GOT3 (cell line): ENCODE measurements at places on chromosomes 3 and 15.
A peak's percentile ranks its signal among the peaks of the same experiment; 100 is the strongest.

DNA sequence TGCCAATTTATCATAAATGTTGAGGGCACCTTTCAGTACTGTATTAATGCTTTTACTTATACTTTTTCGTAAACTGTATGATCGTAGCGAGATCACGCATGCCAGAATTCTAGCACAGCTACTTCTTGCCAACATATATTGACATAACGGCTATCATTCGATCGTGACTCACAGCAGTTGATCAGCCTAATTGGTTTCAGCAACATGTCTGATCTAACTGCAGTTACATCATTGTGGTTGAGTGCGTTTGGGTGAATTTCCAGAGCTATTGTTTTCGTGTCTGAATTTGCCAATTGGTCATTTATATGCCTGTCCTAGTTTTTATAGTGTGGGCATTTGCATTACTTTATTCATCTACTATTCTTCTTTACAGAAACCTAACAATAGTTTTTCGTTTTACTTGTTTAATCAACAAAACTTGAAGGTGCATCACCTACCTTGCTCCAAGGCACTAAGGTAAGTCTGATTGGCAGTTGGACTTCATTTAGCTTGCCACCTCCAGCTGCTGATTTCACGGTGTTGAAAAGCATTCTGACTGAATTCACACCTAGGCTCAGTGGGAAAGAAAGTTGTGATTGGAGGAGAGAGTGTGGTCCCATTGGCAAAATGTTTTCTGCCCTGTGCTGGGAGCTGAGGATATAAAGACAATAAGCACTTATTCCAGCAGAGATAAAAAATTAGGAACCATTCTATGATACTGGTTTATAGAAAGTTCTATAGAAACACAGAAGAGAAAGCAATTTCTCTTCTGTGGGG is 120.9 kb upstream of the RGMA start:
- DNase-seq, result no peak

DNA sequence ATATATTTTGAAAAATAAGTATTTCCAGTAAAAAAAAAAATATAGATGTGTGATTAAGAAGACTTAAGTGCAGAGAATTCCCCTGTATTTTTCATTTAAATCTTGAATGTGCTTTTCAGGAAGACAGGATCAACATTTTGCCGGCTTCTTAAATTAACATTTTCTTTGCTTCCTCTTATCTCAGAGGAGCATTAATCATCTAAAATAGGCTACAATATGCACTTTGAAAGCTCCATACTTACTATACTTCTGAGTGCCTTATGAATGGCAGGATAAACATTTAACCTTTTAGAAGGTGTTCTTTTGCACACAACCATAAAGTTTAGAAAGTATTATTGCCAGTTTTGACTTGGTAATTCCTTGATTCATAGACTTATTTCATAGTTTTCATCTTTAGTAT is 164.3 kb downstream of the ECT2 start:
- DNase-seq, result no peak

DNA sequence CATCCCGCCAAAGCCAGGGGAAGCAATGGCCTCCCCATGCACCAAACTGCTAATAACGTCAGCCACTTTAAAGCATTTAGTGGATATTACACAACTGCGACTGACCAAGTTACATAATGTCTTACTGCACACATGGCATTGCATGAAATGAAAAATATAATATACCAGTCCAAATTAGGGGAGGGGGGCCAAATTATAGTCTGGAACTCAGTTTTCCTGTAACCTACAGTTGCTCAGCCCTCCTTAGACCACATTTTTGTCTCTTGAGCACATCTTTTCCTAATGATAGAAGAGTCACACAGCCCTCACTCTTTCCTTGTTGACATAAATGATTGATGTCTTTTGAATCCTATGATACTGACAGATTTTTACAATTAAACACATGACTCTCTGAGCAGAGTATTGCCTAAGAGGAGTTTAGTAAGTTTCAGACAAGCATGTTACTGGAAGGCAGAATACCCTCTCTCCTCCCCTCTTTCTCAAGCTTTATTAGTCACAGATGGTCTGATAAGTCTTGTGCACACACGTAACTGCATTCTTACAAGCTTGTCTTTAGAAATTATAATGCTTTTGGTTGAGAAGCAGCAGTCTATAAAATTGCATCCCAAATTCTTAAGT is 1.1 kb upstream of the PLD1 start:
- DNase-seq, result no peak

DNA sequence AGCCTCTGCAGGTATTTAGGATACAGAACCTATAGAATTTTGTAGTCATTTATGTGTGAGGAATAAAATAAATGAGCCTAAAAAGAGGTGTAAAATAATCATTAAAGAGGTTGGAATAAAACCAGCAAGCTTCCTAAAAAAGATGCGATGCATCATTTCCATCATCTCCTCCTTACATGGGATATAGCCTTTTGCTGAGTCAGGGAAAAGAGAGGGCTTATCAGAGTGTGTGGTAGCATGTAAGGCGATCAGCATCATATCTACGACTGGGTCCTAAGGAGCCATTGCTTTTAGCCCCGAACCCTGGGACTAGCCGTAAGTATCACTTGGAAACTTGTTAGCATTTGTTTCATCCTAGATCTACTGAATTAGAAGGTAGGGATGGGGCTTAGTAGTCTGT is 94.9 kb downstream of the DTWD1 start:
- no peak for DNase-seq

- DNase-seq, result no peak
Measured at GRCh38 chr3:9785602-9786001, 6.7 kb downstream of the TADA3 start.

DNA sequence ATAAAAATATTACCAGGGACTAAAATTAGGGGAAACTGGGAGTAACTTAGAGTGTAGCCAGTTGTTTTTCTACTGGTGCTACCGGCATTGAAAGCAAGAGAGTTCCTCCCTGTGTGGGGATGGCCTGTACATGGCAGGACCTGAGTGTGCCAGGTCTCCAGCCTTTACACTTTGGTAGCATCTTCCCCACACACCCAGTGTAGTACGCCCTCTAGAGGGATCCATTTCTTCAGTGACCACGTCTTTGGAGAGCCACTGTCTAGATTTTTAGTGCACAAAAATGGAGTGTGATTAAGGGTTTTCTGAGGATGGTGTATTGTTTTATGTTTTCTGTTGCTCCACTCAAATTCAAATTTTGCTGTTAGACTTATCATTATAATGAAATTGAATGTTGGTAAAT is 507.0 kb upstream of the TPRG1 start:
- DNase-seq, result no peak

GRCh38 chr3:38707730-38708129 is 58.2 kb upstream of the SCN5A start:
- no peak for DNase-seq

- no peak for DNase-seq
Measured at GRCh38 chr3:60047426-60048200, 997.8 kb upstream of the CFAP20DC start.

DNA sequence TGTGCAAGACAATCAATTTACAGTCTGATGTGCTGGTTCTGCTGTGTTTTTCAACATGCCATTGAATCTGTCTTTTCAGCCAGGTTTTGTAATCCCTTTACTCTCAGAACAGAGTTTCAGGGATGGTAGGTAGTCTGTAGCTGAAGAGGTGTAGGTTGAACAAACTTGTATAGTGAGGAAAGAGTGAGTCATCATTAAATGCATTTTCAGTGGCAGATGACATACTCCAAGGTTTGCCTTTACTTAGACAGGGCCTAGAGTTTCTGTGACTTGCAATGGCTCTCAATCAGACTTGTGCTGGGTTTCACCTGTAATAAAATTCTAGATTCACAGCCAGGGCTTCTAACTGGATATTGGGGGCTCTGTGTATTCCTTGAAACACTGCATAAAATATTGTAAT is 94.6 kb downstream of the CYP19A1 start:
- no peak for DNase-seq

DNA sequence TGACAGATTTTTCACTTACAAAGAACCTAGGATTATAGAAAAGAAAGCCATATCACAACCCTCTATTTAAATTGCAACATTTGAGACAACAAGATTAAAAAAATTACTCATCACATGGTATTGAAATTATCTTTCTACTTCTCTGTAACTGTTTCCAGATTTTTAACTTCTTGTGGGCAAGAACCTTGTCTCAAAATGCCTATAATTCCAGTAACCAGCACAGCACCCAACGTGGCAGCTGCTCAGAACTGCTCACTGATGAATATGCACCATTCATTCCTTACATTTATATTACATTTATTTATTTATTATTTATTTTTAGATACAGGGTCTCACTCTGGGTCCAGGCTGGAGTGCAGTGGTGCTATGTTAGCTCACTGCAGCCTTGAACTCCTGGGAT is 216.1 kb downstream of the THRB start:
- DNase-seq, result no peak

GRCh38 chr15:30041868-30042267 is 40.9 kb upstream of the GOLGA8J start:
- no peak for DNase-seq

GRCh38 chr15:58582160-58582559 is 150.4 kb downstream of the LIPC start:
- no peak for DNase-seq

DNA sequence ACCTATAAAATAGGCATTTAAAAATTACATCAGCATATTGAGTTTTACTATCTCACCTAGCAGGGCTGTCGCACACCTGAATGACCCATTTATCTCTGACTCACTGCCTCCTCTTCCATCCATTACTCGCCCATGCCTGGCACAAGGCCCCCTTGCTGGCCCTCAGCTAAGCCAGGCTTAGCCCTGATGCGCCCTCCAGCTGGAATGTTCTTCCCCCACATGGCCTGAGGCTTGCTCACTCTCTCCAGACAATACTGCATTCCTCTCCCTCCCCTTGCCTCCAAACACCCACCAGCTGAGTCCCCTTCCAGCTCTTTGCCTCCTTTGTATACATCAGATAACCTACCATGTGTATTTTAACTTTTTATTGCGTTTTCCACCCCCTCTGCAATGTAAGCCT is 7.2 kb downstream of the SH3BP5 start:
- DNase-seq, result no peak

DNA sequence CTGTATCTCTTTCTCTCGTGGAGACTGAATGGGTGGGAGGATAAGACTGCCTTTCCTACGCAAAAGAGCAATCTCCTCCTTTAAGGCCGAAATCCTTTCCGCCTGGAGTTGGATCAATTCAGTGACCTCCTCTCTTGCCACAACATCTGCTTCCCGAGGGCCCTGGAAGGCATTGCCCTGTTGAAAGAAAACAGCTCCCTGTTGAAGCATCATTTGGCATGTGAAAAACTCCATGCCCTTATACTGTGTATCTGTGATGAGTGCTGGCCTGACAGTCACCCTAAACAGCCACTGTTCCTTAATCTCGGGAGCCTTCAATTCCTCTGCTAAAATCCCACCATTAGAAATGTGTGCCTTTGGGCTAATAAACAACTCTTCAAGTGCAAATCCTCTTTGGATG is 80.2 kb downstream of the BOC start:
- no peak for DNase-seq

DNA sequence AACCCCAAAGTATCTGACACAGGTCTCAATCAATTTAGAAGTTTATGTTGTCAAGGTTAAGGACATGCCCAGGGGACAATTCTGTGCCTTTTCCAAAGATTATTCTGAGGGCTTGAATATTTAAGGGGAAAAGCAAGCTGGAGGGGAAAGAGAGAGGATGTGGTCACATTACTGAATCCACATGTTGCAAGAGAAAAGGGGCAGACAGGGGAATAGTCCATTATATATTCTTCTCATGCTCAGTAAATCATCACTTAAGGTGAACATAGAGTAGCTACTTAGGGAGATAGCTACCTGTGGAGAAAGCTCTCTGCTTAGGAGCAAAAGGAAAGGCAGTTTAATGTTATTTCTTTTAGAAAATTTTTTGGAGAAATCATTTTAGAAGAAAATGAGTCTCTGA is 751.6 kb downstream of the SI start:
- no peak for DNase-seq

DNA sequence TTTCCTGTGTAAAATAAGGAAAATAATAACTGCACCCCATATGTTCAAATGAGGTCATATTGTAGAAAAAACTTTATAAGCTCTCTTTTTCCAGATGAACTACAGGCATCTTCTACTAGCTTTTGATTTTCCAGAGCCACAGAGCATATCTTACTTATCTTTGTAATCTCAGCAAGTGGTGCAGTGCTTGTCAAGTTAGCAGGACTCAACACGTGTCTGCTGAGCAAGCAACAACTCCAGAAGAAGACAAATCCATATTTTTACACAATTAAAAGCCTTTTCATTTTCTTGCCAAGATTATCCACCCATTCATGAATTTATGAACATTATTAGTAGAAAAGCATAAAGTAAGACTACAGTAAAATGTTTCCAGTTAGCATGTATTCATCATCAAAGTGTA is 14.4 kb upstream of the TSC22D2 start:
- no peak for DNase-seq

GRCh38 chr3:31075876-31076275 is 181.4 kb upstream of the GADL1 start:
- DNase-seq, result no peak

DNA sequence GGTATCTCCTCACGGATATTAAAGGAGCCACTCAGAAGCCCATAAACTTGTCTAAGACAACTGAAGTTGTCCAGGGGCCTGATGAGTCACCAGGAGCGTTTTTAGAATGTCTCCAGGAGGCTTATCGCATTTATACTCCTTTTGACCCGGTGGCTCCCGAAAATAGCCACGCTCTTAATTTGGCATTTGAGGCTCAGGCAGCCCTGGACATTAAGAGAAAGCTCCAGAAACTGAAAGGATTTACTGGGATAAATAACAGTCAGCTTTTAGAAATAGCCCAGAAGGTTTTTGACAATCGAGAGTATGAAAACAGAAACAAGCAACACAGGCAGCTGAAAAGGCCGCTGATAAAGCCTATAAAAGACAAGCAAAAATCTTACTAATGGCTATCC is 4.1 kb downstream of the DET1 start:
- no peak for DNase-seq

DNA sequence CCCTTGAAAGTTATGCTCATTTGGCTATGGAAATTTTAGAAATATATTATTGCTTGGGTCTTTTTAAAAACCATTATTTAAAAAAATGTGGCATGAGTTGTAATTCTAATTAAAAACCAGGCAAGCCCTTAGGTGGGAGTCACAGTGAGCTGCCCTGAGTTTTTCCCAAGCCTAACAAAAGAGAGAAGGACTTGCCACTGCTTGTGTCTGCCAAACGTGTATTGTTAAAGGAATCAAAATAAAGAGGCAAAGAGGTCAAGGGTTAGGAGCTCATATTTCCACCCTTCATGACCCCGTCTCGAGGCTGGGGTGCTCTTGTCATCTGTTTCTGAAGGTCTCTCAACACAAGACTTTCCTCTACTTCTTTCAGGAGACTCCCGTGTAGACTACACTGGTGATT is 321.1 kb downstream of the ZIC1 start:
- DNase-seq, result no peak

DNA sequence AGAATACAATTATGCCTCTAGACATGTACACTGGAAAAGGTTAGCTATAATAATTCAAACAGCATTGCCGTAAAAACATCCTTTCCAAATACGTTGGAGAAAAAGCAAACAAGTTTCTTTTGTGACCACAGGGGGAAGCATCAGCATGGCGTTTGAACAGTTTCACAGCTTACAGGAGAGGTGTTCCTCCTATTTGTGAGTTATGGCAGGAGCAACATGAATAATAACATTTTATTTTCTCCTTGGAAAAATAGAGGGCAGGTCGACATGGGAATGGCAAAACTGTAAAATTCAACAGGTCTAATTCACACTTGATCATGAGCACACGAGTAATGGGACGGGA is 39.7 kb upstream of the GADL1 start:
- no peak for DNase-seq

- DNase-seq, result peak; percentile 48
Measured at GRCh38 chr3:45915518-45916231, 27.6 kb upstream of the CXCR6 start.
